ENCODE measurements at places on chromosomes 12 and 14. TPM values are rescaled to one million over a fixed set of nuclear protein-coding genes. Genes with fewer than 3 reads are reported as not detected.

IFI27L1 gene
- total RNA-seq = 21.8 TPM

PTPRQ gene
- total RNA-seq = 0.64 TPM

C12orf50 gene
- not detected for total RNA-seq

STXBP6 gene
- total RNA-seq = 14.9 TPM

MYO1H gene
- not detected for total RNA-seq

ANO2 gene
- total RNA-seq = not detected

DIO2 gene
- not detected for total RNA-seq

KRT71 gene
- not detected for total RNA-seq

DNA sequence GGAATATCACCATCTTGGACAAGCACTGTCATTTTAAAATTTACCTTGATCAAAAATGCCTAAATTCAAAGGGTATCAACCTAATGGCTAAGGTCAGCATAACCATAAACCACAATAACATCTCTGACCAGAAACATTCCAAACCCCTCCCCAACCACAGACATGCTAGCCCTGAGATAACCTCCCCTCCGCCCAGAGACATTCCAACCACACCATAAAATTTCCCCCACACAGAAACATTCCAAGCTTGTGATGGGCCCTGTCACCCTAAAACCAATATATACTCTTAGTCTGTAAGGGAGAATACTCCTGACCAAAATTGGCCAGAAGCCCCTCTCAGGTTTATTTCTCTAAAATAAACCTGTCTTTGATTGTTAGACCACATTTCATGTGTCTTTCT lies 17.7 kb downstream of the EPYC start:
- no peak for DNase-seq

GRCh38 chr14:50156111-50156510 lies 39.7 kb upstream of the VCPKMT start:
- no peak for DNase-seq

DNA sequence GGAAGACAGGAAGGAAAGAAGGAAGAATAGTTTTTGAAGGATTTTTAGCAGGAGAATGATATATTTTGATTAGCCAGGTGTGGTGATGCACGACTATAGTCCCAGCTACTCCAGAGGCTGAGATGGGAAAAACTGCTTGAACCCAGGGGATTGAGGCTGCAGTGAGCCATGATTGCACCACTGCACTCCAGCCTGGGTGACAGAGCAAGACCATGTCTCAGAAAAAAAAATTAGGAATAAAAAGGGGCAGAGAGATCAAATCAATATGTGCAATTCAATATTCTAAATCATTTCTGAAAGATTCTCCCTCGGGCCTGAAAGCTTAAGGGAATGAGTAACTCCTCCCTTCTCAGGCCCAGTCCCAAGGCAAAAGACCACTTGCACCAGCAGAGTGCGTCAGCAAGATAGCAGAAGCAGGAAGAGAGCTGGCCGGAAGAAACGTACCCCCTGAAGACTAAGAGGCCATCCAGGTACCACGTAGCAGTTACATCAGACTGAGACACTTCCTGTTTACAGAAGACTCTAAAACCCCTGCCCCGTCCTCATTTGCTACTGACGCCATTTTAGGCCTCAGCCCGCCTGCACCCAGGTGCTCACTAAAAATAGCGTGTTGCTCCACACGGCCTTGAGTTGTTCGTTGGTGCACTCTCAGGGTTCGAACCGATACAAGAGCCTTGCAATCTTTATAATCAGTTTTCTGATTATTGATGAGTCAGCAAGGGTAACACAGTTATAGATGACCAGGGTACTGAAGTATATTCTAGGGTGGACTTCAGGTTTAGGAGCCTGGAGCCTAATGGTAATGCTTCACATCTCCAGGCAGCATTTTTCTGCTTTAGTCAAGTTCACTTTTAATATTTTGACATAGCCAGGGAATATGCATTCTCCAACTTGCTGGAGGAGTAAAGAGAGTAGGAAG lies 57.7 kb upstream of the CSRP2 start:
- no peak for DNase-seq

DNA sequence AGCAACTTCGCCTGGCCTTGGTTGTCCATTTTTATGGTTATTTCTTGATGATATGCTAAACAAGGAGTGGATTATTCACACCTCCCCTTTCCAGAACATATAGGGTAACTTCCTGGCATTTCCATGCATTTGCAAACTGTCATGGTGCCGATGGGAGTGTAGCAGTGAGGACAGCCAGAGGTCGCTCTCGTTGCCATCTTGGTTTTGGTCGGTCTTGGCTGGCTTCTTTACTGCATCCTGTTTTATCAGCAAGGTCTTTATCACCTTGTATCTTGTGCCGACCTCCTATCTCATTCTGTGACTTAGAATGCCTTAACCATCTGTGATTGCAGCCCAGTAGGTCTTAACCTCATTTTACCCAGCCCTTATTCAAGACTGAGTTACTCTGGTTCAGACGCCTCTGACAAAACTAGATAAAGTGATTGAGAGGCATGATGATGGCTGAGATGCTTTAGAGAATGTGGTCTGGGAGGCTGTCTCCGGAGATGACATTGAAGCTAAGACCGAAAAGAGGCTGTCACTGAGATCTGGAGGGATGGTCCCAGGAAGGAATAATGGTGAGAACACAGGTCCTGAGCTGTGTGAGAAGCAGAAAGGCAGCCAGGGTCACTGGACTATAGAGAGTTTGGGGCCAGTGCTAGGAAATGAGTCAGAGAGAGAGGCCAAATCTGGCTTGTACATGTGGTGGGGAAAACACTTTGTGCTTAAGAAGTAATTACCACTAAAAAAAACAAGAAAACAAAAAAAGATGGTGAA lies 2.9 kb downstream of the GLT1D1 start:
- DNase-seq = no peak

- no peak for DNase-seq
Measured at GRCh38 chr12:44286336-44286735, 450.5 kb downstream of the TMEM117 start.

GRCh38 chr14:92586963-92587699 lies 73.5 kb downstream of the RIN3 start:
- DNase-seq = no peak

DNA sequence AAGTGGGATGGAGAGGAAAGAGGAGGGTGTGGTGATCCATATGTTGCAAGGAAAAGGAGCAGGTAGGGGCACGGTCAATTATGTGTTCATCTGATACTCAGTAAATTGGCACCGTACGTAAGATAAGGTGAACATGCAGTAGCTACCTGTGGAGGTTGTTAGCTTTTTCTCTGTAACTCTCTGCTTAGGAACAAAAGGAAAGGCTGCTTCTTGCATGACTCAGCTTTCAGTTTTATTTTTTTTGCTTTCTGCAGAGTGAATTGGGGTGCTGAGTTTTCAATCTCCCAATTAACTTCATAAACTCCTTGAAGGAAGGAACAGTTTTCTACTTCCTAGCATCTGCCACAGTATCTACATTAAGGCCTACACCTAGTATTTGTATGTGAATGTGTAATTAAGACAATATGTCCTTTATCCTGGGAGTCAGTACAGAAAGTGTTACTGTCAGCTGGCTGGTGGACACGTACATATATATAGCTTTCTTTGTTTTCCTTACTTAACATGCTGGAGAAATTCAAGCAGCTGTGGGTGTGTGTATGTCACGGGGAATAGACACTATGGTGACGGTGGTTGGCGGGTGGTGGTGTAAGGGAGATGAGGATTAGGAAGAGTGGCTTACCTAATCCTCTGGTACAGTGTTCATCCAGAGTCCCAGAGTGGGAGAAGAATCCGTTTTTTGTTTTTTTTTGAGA lies 40.1 kb upstream of the WNK1 start:
- no peak for DNase-seq

DNA sequence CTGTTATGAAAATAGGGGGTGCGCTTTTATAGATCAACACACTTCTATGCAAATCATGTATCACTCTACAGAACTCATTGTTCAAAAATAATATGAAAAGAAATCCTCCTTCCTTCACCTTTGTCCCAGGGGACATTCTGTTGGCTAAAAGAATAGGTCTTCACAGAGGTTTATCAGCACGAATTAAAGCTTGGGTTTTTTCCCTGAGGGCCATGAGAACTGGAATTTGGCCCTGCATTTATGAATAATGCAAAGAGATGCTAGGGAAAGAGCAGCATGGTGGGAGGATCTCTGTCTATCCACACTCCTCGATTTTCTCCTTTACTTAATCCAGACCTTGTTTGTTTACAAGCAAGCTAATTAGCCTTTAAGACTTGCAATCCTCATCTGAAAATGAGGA lies 16.2 kb upstream of the CRADD start:
- no peak for DNase-seq

DNA sequence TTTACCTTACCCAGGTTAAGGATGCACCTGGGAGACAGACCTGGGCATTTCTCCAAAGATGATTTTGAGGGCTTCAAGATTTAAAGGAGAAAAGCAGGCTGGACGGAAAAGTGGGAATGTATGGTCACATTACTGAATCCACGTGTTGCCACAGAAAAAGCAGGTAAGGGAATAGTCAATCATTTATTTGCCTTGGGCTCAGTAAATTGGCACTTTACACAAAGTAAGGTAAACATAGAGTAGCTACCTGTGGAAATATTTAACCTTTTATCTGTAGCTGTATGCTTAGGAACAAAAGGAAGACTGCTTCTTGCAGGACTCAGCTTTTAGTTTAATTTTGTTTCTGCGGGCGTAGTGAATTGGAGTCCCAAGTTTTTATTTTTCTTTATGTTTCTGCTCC lies 153.3 kb downstream of the SLCO1B3 start:
- DNase-seq = no peak

- no peak for DNase-seq
Measured at GRCh38 chr12:62250671-62251608, 9.3 kb upstream of the USP15 start.

DNA sequence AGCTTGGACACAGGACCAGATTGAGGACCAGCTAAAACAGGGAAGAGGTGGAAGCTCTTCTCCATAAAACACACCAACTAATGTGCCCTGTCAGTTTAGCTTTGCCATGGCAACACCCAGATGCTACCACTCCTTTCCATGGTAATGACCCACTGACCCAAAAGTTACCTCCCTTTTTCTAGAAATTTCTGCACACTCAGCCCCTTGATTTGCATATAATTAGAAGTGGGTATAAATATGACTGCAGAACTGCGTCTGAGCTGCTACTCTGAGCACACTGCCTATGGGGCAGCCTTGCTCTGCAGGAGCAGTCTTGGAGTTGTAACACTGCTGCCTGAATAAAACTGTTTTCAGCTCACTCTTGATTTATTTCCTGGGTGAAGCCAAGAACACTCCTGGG lies 3.2 kb upstream of the TDG start:
- DNase-seq = peak; percentile 11

- no peak for DNase-seq
Measured at GRCh38 chr14:29745863-29746262, 181.8 kb downstream of the PRKD1 start.

DNA sequence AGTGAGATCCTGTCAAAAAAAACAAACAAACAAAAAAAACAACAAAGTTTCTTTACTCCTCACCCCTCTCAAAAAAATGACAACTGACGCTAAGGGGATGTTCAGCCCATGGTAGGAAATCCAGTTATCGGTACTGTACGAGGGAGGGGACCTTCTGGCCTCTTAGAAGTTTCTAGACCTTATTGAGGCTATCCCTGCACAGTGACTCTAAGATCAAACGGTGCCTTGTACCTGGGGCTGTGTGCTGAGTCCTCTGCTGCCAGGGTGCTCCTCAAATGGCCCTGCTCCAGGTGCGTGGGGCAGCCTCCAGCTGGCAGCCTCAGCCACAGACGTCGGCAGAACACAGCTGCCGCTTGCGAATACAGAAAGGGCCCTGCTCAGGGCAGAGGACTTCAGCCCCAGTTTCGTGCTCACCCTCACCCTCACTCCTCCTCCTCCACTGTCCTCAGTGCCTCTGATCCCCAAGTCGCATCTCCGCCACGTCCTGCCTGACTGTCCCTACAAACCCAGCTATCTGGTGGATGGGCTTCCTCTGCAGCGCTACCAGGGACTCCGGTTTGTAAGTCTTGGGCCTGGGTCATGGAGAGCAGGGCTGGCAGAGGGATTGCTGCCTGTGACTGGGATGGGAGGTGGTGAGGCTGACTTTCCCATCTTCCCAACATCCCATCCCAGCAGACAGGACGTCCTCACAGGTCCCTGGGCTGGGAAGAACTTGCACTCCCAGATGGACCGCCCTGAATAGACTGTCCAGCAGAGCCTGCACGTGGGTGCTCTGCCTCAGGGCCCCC lies 90.9 kb downstream of the B4GALNT3 start:
- DNase-seq = no peak
